ENCODE measurements at places on chromosomes 5 and 9. TPM values are rescaled to one million over a fixed set of nuclear protein-coding genes. Genes with fewer than 3 reads are reported as not detected.

MYORG gene
- total RNA-seq: 9.7 TPM

GRCh38 chr5:111735583-111736270 is 21.3 kb downstream of the NREP start:
- no peaks in the 10 kb centered on the region for H3K4me1 ChIP-seq
- H3K27me3 ChIP-seq: no peaks in the 10 kb centered on the region
- no peak for DNase-seq
- no peaks in the 10 kb centered on the region for H3K36me3 ChIP-seq

DNA sequence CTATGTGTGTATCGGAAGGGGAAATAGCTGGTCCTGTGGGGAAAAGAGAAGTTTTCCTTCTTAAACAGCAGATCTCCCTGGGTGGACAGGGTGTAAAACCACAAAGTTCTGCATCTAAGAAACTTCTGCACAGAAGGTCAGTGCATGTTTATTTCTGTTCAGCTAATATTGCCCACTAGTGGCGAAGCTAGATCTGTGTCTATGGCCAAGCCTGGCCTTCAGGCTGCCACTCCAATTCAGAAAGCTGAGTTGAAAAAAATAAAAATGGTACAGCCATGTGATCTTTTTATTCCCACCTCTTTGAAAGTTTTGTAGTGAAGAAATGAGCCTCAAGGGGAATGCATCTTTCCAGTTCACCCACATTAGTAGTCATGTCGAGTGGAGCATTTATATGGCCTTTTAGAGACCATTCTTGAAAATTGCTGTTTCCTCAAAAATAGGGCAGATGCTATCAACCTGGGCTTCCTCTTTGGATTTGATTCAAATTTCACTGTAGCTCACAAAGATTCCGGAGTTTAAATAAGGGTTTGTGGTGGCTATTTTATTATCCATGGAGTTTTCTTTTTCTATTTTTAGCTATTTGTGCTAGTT is 488.0 kb downstream of the PRELID2 start:
- H3K4me1 ChIP-seq: no peaks in the 10 kb centered on the region
- DNase-seq: no peak
- H3K4me3 ChIP-seq: no peak overlapping the region
- H3K27ac ChIP-seq: no peak overlapping the region

- no peaks in the 10 kb centered on the region for H3K36me3 ChIP-seq
- no peaks in the 10 kb centered on the region for H3K27me3 ChIP-seq
- H3K27ac ChIP-seq: no peak overlapping the region
- DNase-seq: no peak
Measured at GRCh38 chr5:73160239-73160671, 12.7 kb upstream of the TMEM174 start.

DNA sequence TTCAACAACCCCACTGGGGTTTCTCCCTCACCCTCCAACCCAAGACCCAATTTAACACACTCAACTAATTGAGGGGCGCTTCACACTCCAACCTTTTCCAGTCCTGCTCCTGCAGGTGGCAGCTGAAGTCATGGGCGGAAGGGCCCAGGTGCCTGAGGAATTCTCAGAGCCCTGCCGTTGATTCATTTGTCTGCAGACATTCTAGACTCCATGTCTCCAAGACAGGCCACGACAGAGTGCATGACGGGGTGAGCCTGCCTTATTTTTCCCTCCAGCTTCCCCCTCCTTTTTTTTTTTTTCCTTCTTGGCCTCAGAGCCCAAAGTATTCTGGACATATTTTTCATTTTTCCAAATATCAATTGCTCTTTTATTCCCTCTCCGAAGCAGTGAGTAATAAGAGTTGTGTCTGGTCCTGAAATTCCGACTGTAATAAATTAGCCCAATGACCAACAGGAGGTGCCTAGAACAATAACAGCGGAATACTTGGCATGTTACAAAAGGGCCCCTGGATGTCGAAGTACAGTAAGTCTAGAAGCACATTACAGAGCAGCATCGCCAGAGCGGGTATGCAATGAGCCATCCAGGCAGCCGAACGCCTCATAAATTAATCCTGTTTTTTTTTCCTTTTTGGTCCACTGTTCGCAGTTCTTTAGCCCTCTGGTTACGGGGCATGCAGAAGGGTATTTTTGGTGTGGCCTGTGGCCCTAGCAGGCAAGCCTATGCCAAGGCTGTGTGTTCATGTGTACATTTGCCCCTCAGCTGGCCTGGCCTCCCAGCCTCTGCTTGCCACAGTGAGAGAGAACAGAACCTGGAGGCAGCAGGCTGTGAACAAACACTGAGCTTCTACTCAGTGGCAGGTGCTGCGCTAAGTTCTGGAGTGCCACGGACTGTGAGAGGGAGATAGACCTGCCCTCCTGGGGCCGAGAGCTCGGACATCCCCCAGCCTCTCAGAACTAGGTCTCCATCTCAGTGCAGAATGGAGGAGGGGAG is 8.6 kb upstream of the SMIM23 start:
- H3K36me3 ChIP-seq: no peaks in the 10 kb centered on the region
- H3K4me1 ChIP-seq: no peaks in the 10 kb centered on the region
- no peaks in the 10 kb centered on the region for H3K27me3 ChIP-seq
- H3K4me3 ChIP-seq: no peak overlapping the region
- no peak for DNase-seq

DNA sequence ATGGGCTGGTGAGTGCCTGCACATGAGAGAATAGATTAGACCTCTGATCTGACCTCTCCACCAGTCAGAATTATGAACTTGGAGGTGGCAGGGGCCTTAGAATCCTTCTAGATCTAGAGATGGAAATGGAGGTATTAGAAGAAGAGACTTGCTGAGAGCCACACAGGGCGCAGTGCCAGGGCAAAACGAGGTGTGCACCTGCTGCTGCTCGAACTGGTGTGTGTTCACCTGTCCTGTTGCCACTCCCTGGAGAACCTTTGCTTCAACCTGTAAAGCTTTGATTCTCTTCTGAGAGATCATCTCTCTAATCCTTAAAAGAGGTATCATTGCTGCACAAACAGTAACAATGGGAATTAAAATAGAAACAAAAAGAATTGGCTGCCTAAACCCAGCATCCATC is 24.9 kb downstream of the FRMPD1 start:
- DNase-seq: no peak
- no peaks in the 10 kb centered on the region for H3K36me3 ChIP-seq

DNA sequence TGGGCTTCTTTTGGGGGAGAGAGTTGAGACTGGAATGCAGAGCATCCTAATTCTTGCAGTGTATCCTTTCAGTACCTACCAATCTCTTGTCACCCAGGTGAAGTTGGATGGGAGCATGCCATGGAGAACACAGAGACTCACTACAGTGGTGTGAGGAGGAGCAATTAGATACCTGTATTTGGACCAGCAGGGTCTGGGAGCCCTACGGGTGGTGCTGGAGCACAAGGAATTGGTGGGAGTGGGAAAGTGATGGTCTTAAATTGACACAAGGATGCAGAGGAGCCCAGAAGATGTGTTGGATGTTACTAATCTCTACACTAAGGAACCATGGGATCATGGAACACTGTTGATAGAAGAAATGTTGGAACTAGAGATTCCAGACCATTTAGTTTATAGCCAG is 212.7 kb downstream of the CHSY3 start:
- no peaks in the 10 kb centered on the region for H3K4me1 ChIP-seq
- DNase-seq: no peak
- H3K27ac ChIP-seq: no peak overlapping the region

- no peak for DNase-seq
- H3K4me1 ChIP-seq: no peaks in the 10 kb centered on the region
- H3K27ac ChIP-seq: no peak overlapping the region
Measured at GRCh38 chr9:134830126-134830525, 50.5 kb upstream of the FCN2 start.

Data from Panc1 (cell line).